ENCODE measurements at places on chromosomes 16 and 17. TPM values are rescaled to one million over a fixed set of nuclear protein-coding genes. Genes with fewer than 3 reads are reported as not detected.

MYO15B gene
- total RNA-seq: 3.9 TPM

DNAH3 gene
- total RNA-seq: under 0.01 TPM

CLEC18B gene
- total RNA-seq: 0.47 TPM

C17orf113 gene
- 0.34 TPM for total RNA-seq

SYT17 gene
- total RNA-seq: 0.47 TPM

CDRT15L2 gene
- not detected for total RNA-seq

WNT9B gene
- total RNA-seq: not detected

Data from bronchial smooth muscle cell (primary cell).